ENCODE measurements at places on chromosomes 7 and 10.

GRCh38 chr10:11302181-11302580 lies 284.5 kb downstream of the CELF2 start:
- DNase-seq: no peak

GRCh38 chr7:2225830-2226229 lies 6.9 kb downstream of the MAD1L1 start:
- no peak for DNase-seq

- no peak for DNase-seq
Measured at GRCh38 chr7:39356172-39356925, 209.9 kb upstream of the YAE1 start.

DNA sequence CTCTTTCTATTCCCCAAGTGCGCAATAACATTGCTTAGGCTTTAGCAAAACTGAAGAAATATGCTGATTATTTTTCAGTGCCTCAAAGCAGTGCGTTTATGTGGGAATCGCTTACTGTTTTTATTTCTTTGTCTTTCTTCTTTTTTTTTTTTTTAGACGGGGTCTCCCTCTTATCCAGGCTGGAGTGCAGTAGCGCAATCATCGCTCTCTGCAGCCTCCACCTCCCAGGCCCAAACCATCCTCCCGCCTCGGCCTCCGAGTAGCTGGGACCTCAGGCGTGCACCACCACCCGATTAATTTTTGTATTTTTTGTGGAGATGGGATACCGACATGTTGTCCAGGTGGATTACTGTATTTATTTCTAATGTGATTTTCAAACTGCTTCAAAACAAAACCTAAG lies 1.2 kb downstream of the DENND10 start:
- DNase-seq: no peak

GRCh38 chr10:92800134-92800733 lies 48.1 kb upstream of the EXOC6 start:
- no peak for DNase-seq

- DNase-seq: no peak
Measured at GRCh38 chr7:151416112-151416940, 6.5 kb upstream of the WDR86 start.

DNA sequence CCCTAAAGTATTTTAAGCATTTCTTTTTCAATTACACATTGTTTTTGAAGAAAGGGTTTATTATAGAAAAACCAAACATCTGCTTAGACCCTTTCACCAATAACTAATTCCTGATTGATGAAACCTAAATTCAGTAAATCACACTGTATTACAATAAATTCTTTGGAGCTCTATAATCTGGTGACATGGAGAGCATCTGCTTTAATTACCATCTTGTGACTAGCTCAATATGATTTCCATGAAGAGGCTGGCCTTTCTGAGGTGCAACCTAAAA lies 9.7 kb downstream of the HYCC1 start:
- DNase-seq: no peak

DNA sequence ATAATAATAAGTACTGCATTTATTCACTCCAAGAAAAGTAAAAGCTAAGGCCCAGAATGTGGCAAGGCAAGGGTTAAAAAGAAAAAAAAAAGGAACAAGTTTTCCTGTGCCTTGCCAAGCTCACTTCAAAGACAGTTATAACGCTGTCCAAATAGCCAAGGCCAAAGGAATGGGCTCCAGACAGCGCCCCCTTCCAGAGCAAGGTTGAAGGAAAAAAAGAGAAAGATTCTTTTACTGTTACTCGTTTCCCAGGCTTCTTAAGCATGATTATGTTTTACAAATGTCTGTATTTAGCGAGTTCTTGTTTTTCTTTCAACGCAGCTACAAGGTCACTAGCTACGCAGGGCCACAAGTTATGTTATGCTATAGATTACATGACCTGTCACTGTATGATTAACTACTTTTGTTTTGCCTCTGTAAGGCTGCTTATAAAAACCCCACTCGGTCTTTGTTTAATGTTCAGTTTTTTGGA lies 9.1 kb upstream of the EIF4H start:
- no peak for DNase-seq

DNA sequence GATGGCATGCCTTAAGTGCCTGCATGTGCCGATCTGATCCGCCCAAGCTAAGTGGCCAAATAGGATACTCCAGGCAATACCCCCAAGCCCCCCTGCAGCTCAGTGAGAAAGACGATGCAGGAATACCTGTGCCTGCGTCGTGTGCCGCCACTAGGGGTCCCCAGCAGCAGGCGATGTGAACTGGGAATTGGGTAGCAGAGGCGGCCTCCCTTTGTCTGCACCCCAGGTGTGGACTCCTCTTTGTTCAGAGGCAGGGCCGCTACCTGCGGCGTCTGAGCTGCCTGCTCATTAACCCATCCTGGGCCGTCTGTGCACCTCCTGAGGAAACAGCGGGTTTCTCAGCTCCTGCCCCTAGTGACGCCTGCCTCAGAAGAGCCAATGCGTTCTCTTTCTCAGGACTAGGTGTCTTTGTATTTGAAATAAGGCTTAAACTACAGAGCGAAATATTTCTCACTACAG lies 4.8 kb upstream of the CHN2 start:
- peak; percentile 52 for DNase-seq

DNA sequence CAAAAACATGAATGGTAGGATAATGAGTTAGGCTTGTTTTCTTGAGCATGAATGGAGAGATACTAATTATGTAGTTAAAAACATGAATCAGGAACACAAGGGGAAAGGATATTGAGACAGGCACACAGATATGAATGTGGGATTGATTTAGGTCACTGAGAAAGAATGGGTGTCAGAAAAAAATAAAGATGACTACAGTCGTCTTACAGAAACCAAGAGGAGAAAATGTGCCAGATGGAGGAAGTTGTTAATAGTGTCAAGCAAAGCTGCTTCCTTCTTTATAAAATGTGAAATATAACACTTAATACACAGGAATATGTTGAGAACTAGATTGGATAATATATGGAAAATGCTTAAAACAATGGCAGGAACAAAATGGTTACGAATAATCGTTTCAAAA lies 173.3 kb upstream of the BET1 start:
- no peak for DNase-seq

GRCh38 chr7:115409682-115410433 lies 488.0 kb downstream of the MDFIC start:
- no peak for DNase-seq

DNA sequence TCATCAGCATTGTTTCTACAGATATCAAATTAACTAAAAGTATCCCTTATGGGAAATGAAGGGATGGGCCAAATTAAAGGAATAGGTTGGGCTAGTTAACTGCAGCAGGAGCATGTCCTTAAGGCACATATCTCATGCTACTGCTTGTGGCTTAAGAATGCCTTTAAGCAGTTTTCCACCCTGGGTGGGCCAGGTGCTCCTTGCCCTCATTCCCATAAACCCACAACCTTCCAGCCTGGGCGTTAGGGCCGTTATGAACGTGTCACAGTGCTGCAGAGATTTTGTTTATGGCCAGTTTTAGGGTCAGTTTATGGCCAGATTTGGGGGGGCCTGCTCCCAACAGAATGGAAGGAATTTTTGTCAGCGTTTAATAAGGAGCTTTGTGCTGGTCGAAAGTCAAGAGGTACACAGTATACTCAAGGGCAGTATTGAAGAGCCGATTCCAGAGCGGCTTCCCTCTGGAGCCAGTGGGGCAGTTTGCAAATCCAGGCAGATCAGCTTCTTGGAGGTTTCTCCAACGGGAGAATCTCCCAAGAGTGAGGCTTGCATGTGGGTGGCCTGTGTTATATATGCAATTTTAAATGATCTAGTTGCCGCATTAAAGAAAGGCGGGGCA lies 7.7 kb downstream of the PFKP start:
- no peak for DNase-seq

- DNase-seq: no peak
Measured at GRCh38 chr10:22672319-22673090, 41.9 kb downstream of the PIP4K2A start.

- no peak for DNase-seq
Measured at GRCh38 chr10:51422311-51423120, 276.9 kb downstream of the CSTF2T start.

- DNase-seq: no peak
Measured at GRCh38 chr7:55970978-55971377, 6.6 kb downstream of the NIPSNAP2 start.

GRCh38 chr10:72691863-72692743 lies at the start of gene MCU:
Gene MCU (plus strand): TSS chr10:72692143. CDS start chr10:72692152, 9 bp downstream.
- DNase-seq: peak; percentile 87

GRCh38 chr7:100567031-100567730 lies 6.5 kb downstream of the SAP25 start:
- no peak for DNase-seq

GRCh38 chr7:144784943-144785342 lies 50.9 kb downstream of the TPK1 start:
- no peak for DNase-seq
